Progenitor cell of endocrine pancreas (in vitro differentiated cells): ENCODE measurements at places on chromosomes 12 and 14. TPM values are rescaled to one million over a fixed set of nuclear protein-coding genes. Genes with fewer than 3 reads are reported as not detected.

Gene CPSF6
- 154 and 156 TPM in 2 replicates for total RNA-seq

Gene IL31
- not detected in 2 replicates for total RNA-seq

Gene KRT82
- total RNA-seq = not detected in 2 replicates

DNA sequence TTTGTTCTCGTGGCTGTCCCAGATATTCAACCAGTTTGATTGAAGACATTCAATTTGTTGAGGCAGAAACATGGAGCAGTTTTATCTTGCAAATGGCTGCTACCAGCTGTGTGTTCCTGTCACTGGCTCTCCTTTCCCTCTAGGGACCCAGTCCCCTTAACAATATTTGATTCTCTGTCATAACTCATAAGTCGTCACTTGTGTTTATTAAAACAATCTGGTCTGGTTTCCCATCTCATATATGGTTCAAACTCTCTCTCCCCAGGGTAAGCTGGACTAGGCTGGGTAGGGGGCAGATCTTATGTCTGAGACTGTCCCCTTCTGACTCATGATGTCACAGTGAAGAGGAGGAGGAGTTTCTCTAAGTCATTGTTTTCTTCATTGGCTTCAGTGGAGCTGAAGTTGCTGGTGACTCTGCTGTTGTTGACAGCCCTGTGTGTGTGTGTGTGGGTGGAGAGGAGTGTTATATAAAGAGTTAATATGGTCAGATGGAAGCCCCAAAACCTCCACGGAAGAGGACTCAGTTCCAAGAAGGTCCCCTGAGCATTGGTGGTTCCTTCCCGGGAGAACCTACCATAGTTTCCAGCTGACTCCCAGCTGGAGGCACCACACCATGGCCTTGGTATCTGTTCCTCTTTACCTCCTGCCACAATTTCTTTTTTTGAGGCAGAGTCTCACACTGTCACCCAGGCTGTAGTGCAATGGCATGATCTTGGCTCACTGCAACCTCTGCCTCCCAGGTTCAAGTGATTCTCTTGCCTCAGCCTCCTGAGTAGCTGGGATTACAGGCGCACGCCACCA is 16.1 kb upstream of the GNG2 start:
- no peak for DNase-seq

DNA sequence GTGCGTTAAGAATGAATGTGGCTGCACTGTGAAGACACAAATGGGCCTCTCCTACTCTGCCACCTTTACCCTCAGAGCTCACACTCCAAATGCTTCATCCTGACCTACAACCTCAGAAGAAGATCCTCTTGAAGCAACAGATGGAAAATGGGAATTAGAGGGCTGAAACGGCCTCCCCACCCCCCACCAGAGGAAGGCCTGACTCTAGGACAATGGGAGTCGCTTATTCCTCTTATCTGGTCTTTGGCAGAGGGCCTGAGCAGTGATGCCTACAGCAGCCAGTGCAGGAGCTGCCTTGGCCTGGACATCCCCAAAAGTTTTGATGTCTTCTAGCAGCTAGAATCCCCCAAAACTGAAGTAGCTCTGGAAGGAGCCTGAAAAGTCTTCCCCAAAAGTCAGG is 29.2 kb downstream of the BTBD7 start:
- DNase-seq = no peak

DNA sequence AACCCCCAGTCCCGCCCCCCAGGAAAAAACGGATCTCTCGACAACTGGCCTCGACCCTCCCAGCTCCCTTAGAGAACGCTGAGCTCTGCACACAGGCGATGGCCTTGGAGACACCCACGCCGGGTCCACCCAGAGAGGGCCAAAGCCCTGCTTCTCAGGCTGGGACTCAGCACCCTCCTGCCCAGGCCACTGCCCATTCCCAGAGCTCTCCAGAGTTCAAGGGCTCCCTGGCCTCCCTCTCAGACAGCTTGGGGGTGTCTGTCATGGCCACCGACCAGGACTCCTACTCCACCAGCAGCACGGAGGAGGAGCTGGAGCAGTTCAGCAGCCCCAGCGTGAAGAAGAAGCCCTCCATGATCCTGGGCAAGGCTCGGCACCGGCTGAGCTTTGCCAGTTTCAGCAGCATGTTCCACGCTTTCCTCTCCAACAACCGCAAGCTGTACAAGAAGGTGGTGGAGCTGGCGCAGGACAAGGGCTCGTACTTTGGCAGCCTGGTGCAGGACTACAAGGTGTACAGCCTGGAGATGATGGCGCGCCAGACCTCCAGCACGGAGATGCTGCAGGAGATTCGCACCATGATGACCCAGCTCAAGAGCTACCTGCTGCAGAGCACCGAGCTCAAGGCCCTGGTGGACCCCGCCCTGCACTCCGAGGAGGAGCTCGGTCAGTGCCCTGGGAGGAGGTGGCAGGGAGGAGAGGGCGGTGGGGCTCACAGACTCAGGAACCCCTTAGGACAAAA is 95.8 kb downstream of the LGMN start:
- no peak for DNase-seq

DNA sequence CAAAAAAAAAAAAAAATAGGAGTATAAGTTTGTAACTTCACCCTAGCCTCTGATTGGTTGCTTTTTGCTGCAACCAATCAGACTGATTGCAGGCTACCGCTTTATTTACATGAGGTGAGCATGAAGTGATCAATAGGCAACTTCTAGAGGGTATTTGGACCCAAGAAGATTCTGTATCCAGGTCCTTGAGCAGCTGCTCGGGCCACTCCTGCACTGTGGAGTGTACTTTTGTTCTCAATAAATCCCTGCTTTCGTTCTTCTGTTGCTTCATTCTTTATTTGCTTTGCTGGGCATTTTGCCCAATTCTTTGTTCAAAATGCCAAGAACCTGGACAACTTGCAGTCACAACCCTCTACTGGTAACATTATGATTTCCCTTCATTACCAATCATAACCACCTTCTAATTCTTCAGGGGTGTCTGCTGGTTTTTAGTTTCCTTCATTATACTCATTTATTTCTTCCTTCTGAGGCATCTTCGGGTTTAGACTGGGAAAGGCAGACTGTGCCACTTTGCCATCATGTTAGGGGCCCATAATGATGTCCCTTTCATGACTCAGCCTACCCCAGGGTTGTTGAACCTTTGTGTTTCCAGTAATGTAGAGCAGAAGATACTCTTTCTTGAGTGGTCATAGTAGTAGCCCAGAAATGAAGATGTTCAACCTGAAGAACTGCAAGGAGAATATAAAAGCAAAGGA is 43.4 kb upstream of the LIMA1 start:
- DNase-seq = no peak
